ENCODE measurements at places on chromosomes 2 and 18. TPM values are rescaled to one million over a fixed set of nuclear protein-coding genes. Genes with fewer than 3 reads are reported as not detected.
A peak's percentile ranks its signal among the peaks of the same experiment; 100 is the strongest.

DNA sequence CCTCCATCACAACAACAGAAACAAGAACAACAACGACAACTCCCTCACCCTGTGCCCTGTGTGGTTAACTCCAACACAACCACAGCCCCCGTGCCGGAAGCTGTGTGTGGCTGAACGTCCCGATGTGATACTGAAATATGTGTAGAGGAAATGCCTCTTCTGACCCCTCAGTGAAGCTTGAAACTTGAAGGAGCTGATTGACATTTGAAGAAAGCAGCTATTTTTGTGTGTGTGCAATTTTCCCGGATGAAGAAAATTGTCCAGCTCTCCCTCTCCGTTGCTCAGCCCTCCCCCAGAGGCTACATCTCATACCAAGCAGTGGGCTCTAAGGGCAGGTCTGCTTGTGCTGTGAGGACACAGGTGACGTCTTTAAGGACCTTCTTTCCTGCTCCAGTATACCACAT, 173.8 kb downstream of the ICOS start:
- peak; percentile 24 for DNase-seq

- DNase-seq, result no peak
Measured at GRCh38 chr2:210268281-210268680, 43.0 kb upstream of the ACADL start.

GRCh38 chr2:65846989-65847678, 414.7 kb upstream of the SPRED2 start:
- peak; percentile 24 for DNase-seq

- no peak for DNase-seq
Measured at GRCh38 chr2:37512971-37513370, 158.5 kb downstream of the CDC42EP3 start.

Gene SH3RF3
- total RNA-seq, result 7.4 TPM

Gene PAX8
- 6.5 TPM for total RNA-seq

DNA sequence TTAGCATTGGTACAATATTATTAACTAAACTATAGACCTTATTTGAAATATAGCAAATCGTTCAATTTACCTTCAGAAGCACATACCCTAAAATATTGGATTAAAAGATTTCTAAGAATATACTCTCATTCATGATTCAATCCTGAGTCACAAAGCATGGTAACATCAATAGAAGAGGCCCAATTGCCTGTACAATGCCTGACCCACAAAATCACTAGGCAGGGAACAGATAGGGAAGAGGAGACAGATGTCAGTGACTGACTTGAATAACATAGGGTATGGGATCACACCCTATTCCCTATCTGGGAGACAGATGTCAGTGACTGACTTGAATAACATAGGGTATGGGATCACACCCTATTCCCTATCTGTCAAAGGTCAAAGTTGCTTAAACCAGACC, 611.6 kb upstream of the VRK2 start:
- DNase-seq, result no peak

Gene C2orf92
- 4.5 TPM for total RNA-seq

Gene RBM44
- 0.59 TPM for total RNA-seq

Gene ST6GAL2
- not detected for total RNA-seq

DNA sequence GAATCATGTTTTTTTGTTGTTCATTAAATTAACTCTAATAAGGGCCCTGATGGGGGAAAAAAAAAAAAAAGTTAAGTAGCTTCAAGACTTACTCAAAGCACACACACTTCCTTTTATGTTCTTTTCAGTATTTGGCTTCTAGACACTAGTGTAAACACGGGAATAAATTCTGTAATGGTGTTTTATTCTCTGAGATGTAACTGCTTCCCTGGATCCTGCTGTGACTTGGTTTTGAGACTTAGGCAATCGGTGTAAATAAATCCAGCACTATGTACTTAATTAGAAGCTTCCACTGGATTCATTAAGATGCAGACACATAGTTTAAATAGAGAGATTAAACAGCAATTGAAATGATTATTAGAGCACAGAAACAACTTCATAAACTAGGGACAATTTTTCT, 26.1 kb upstream of the AP1S3 start:
- no peak for DNase-seq

DNA sequence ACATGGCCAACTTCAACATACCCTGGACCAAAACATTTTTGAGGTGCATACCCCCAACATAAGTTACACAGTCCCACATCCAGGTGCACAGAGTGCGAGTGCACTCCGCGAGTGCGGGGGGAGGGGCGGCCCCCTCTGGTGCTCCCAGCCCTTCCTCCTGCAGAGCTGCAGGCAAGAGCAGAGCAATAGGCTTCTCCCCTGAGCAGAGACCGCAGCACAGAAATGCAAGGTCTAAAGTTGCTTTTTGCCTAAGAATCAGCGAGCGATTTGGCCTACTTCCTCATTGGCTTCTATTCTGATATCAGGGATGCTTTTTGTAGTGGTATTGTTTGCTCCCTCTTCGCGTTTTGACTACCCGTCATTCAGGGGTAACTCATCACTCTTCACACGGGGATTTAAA, 40.6 kb downstream of the BOLA3 start:
- no peak for DNase-seq

Gene IL36B
- not detected for total RNA-seq

GRCh38 chr18:46360102-46360699, 256.0 kb downstream of the HAUS1 start:
- DNase-seq, result no peak

GRCh38 chr2:145157036-145157675, 637.2 kb upstream of the ZEB2 start:
- DNase-seq, result no peak

DNA sequence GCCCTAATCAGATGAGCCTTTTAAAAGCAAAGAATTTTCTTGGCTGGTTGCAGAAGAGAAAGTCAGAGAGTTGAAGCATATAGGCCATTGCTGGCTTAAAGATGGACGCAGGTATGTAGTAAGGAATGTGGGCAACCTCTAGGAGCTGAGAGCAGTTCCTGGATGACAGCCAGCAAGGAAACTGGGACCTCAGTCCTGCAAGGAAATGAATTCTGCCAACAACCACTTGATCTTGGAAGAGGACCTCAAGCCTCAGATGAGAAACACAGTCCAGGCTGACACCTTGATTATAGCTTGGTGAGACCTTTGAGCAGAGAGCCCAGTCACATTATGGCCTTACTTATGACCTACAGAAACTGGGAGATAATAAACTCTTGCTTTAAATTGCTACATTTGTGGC, 15.7 kb downstream of the PHOSPHO2 start:
- no peak for DNase-seq

DNA sequence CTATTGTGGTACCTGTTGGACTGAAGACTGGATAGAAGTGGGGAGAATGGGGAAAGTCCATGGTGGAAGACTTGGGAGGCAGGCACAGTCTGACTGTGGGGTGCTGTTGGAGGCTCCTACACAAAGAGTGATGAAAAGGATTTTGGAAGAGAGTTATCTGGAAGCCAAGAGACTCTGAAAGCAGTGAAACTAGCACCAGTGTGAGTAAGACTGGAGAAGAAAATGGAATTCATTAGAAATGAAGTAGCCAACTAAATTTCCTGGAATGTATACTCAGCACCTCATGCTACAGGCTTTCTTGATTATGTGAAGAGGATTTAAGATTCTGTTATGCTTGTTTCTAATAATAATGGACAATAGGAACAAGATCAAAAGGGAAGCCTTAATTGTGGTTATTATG, 27.7 kb downstream of the ELP2 start:
- DNase-seq, result no peak

Gene RETSAT
- 94.6 TPM for total RNA-seq

DNA sequence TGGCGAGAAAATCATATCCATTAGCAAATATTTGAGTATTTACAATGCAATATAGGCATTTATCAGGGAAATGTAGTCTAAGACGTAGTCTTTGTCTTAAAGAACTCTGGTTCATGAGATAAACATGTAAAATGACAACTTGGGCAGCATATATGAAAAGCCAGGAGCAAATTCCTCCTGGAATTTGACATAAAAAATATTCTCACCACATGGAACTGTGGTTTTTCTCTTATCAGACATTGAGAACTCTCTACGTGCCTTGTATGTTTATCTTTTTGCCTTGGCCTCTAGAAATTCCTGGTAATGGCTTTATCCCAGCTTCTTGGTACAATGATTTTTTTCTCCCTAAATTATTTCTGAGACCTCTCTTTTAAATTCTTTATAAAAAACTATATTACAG, 2.8 kb downstream of the MAPK4 start:
- no peak for DNase-seq

DNA sequence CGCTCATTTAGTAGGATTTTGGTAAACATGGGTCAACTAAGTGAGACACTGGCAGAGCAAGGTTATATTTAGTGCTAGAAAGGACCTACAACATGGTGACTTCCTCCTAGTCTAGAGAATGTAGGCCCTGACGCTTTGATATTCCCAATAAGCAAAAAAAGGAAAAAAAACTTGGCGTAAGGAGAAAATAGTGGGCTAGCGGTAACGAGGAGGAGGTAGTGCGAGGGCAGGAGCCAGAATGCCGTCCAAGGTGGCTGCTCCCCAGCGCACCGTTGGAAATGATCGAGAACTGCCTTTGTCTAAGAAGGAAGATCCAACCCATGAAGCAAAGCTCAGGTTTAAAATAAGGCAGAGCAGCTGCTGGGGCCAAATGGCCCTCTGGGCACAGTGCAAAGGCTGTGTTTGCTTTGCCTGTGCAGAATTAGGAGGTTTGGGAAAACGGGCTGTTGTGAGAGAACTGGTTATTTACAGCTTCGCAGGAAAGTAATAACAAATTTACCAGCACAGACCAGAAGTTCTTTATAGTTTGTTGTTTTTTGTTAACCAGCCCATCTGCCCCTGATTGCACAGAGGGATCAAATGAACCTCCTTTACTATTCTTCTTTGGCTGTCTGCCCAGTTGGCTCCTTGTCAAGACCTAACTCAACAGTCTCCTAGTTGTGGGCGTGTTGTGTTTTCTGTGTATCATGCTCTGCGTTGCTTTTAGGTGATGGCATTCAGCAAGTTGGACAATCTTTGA, 86.6 kb downstream of the ITGB1BP1 start:
- DNase-seq, result no peak

- no peak for DNase-seq
Measured at GRCh38 chr18:79637181-79637920, 42.3 kb upstream of the CTDP1 start.

Gene CCDC68
- 6.6 TPM for total RNA-seq

Gene NEU2
- not detected for total RNA-seq

Gene BMP10
- total RNA-seq, result not detected

DNA sequence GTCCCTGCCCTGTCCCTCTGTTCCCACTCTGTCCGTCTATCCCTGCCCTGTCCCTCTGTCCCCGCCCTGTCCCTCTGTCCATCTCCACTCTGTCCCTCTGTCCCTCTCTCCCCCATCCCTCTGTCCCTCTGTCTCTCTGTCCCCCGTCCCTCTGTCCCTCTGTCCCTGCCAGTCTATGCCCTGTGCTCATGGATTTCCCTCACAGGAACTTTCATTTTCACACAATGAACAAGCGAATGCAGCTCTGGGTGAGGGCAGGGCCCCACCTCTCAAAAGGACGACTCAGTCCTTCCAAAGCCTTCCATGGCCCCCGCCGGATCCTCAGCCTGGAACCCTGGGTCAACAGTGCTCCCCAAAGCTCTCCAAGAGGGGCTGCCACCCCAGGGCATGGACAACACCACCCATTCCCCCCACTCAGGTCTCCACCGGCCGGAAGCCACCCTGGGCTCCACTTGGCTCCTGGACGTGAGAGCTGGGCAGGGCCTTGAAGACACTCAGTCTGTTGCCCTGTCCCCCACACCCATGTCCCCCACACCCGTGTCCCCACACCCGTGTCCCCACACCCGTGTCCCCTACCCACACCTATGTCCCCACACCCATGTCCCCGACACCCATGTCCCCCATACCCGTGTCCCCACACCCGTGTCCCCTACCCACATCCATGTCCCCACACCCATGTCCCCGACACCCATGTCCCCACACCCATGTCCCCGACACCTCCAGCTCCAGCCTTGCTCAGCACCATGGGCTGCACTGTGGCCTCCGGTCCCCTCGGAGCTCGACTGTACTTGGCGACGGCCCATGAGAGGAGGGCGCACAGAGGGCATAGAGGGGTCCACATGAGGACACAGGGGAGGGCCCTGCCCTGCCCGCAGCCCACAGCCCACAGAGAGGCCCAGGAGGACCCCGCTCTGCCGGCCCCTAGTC, 156.0 kb downstream of the PXDN start:
- no peak for DNase-seq

- DNase-seq, result no peak
Measured at GRCh38 chr2:26355038-26355995, 8.7 kb upstream of the ADGRF3 start.

GRCh38 chr2:145638675-145639074, 1118.8 kb upstream of the ZEB2 start:
- no peak for DNase-seq

DNA sequence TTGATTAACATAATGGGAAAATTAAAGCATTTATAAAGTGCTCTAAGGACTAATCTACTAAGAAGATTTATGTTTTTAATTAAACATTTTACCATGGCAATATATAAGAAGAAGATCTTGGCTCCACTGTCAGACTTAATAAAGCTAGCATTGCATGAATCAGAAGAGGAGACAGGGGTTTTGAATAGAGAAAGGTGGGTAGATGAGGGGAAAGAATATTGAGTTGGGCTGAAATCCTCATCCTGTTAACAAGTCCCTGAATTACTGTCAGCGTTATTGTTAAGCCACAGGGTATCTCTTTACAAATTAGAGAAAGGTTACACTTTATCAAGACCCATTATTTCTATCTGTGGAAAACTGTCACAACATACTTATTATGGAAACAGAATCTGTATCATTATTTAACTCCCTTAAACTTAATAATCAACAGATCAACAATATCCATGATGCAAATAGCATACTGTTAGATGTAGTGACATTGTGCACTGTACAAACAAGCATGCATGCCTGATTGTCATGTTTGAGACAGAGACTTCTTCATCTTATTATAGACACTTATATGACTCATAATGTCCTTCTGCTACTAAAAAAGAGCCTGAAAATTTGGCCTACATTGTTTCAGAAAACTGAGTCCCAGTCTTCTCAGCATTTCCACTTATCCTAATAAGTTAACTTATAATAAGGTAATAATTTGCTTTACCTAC, 304.1 kb downstream of the NRXN1 start:
- DNase-seq, result no peak

DNA sequence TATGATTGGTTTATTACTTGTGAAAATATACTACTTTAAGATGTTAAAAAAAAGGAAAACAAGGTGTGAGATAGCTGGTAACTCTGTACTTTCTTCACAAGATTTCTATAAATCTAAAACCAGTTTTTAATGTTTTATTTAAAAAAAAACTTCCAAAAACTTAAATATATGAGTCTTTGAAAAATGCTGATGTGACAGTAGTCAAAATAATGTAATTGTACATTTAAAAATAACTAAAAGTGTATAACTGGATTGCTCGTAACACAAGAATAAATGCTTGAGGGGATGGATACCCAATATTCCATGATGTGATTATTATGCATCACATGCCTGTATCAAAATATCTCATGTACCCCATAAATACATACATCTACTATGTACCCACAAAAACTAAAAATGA, 464.9 kb downstream of the NYAP2 start:
- no peak for DNase-seq

GRCh38 chr2:78431241-78431640, 594.3 kb upstream of the REG3G start:
- DNase-seq, result no peak

- no peak for DNase-seq
Measured at GRCh38 chr2:160328811-160329527, 128.9 kb upstream of the ITGB6 start.
